CD14-positive monocyte (primary cell): ENCODE measurements at places on chromosomes 5 and 9. TPM values are rescaled to one million over a fixed set of nuclear protein-coding genes. Genes with fewer than 3 reads are reported as not detected.

CDH12 gene
- polyA plus RNA-seq: not detected

SV2C gene
- polyA plus RNA-seq: 0.01 TPM in 2 replicates

ITK gene
- 0.39 TPM for polyA plus RNA-seq

ADAMTS16 gene
- not detected for polyA plus RNA-seq

GLIPR2 gene
- 528 TPM for polyA plus RNA-seq
